ENCODE measurements at places on chromosomes 2 and 18.

- DNase-seq: no peak
These were observed 1727.9 kb upstream of the SLC39A10 start for GRCh38 chr2:193929131-193929530.

- no peak for DNase-seq
These were observed 9.5 kb upstream of the SLC35F6 start for GRCh38 chr2:26754539-26754938.

GRCh38 chr2:117674172-117674571 lies 140.3 kb upstream of the DDX18 start:
- DNase-seq: no peak

DNA sequence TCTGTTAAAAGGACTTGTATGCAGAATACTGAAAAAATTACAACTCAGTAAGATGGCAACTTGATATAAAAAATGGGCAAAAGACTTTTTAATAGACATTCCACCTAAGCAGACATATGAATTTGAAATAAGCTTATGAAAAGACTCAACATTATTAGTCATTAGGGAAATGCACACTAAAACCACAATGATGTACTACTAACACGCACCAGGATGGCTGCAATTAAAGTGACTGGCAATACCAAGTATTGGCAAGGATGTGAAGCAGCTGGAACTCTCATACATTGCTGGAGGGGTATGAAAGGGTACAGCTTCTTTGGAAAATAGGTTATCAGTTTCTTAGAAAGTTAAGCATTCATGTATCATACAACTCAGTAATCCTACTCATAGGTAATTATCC lies 3.2 kb upstream of the ENOSF1 start:
- no peak for DNase-seq

DNA sequence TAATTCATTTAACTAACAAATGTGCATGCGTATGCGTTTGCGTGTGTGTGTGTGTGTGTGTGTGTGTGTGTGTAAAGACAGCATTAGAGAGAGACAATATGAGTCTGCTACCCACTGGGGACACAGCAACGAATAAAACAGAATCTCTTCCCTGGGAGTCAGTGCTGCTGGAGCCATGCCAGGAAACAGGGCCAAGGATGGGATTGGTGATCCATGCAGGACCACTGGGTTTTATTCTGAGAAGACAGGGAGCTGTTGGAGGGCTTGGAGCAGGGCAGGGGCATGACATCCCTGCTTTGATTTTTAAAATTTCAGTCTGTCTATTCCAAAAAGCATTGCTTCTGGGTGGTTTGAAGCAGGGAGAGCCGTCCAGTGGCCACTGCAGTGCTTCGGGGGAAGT lies 62.9 kb downstream of the PDCL3 start:
- DNase-seq: no peak

GRCh38 chr2:168178520-168179324 lies 68.7 kb downstream of the STK39 start:
- DNase-seq: no peak

- no peak for DNase-seq
These were observed 153.3 kb upstream of the RBMS1 start for GRCh38 chr2:160646684-160647444.

- no peak for DNase-seq
These were observed 159.0 kb upstream of the HAAO start for GRCh38 chr2:42951263-42951938.

DNA sequence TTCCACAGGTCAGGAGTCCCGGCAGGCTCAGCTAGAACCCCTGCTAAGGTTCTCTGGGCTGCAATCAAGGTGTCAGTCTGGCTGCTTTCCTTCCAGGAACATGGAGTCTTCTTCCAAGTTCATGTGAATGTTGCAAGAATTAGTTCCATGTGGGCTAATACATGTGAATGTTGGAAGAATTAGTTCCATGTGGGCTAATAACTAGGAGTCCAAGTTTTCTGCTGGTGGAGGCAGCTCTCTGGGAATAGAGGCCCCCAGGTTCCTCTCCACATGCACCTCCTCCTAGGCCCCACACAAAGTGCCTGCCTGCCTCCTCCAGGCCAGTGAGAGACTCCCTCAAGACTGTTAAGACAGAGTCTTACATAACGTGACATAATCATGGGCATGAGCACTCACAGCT lies 140.8 kb upstream of the SLC35G4 start:
- DNase-seq: no peak

DNA sequence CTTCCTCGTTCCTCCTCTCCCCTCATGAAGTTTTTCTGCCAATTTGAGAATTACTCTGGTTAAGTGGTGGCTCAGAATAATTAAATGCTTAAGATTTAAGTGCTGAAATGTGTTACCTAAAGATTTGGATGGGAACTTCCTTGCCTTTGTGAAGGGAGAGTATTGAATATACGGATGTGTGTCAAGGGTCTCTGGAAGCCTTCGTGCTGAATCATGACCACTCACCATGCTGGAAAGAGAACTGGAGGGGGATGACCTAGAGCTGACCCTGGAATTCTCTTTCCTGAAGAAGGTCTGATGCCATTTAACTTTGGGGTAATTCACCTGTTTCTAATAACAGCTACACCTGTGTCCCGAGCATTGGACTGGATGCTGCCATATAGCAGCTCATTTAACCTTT lies 2.2 kb downstream of the MOCOS start:
- no peak for DNase-seq

GRCh38 chr18:48829443-48830149 lies 121.2 kb downstream of the SMAD7 start:
- no peak for DNase-seq

DNA sequence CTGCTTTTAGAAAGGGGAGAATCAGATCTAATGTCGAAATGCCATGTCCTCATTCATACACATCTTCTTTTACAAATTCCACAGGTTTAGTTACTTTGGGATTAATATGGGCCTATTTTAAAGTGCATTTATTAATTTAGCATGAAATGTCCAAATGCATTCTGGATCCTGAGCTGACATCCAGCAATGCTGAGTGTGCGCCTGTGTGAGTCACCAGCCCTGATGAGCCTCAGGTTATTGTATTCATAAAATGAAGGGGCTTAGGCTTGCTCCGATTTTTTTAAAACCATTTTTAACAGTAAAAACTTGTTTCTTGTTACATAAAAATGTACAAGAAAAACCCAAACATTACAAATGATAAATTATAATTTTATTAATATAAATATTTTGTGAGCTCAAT lies 94.1 kb downstream of the SH3YL1 start:
- DNase-seq: no peak

DNA sequence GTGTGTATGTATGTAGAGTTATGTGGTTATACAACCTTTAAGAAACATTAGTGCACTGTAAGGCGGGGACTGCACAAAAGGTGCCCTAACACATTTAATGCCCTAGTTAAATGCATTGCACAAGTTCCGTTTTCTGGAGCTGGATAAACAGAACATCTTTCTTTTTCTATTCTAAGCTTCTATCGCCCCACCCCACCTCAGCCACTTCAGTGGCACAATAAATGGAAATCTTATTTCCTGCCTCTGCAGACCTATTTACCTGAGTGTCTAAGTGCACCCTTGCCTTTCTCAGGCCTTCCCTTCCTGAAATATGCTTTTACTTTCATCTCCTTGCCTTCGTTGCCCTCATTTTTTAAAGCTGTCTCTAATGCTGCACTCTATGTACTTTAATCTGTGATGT lies 123.5 kb downstream of the TANC1 start:
- no peak for DNase-seq
